Peyer's patch (tissue), 4 donors: ENCODE measurements at places on chromosomes 6 and 20. TPM values are rescaled to one million over a fixed set of nuclear protein-coding genes. Genes with fewer than 3 reads are reported as not detected.

DNA sequence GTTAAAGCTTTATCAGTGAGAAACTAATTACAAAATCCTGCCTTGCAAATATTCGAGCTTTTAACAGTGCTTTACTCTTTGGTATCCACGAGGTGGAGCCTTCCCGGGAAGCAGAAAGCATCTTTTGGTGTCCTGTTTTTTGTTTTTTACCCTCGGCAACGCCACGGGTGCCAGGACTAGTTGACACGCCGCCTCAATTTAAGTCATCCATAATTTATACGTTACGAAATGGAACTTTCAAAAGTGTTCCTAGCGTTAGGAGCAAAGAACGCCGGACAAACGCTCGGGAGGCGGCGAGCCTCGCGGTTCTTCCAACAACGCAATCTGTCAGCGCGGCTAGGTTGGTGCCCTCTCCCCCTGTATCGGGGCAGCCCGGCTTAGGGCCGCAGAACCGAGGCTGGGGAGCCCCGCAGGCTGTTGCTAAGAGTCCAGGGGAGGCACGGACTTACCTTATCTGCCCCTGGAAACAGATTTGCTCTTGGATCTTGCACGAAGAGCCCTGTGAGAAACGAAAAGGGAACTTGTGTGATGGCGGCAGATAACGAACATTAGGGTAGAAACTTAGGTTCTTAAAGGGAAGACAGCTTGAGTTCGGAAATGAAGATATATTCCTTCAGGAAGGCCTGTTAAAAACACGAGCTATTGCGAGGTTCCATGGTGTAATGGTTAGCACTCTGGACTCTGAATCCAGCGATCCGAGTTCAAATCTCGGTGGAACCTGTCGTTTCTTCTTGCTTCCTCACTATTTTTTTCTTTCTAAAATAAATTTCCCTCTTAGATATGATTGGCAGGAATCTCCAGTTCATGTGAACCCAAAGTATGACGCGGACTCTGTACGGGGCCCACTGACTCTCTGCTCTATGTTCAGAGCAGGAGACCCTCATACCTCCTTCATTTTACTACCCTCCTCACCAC, 46.2 kb upstream of the ZNF184 start:
- DNase-seq: peak; percentile 61

GRCh38 chr6:169225887-169226286, 27.8 kb downstream of the THBS2 start:
- DNase-seq: no peak

- no peak for DNase-seq
Observed at GRCh38 chr20:1010659-1011058, 8.5 kb upstream of the RSPO4 start.

- DNase-seq: no peak
Observed at GRCh38 chr6:70575899-70576495, 9.3 kb downstream of the SDHAF4 start.

The SLC22A3 gene
- 2.5 TPM for total RNA-seq

The MEI4 gene
- total RNA-seq: not detected
